ENCODE measurements at places on chromosomes 5 and 9. TPM values are rescaled to one million over a fixed set of nuclear protein-coding genes. Genes with fewer than 3 reads are reported as not detected.

SLC46A2 gene
- not detected for total RNA-seq

ODF2 gene
- total RNA-seq, result 23.1 TPM

CCNI2 gene
- total RNA-seq, result not detected

LCN15 gene
- not detected for total RNA-seq

SPATA31E1 gene
- total RNA-seq, result not detected

PROB1 gene
- total RNA-seq, result 0.73 TPM

ECSCR gene
- 6.6 TPM for total RNA-seq

BAAT gene
- not detected for total RNA-seq

- H3K36me3 ChIP-seq, result no peaks in the 10 kb centered on the region
- H3K27ac ChIP-seq, result no peak overlapping the region
These were observed 3.1 kb upstream of the FBXL7 start for GRCh38 chr5:15496886-15497285.

DNA sequence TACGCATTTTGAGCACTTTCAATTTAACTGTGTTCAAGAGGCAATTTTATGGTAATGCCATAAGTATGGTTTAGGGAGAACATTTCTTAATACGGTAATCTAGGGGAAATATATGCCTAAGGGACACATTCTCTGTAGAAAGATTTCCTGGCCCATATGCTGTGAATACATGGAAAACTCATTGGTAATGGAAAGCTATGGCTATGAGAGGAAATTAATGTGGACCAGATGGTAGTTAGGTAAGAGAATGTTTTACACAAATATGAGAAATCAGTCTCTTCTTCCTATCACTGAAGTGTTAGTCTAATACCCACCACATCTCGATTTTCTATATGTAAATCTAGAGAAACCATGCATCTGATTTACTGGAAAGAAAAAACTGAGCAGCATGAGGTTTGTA lies 105.0 kb downstream of the SEMA6A start:
- no peak for DNase-seq
- H3K27ac ChIP-seq, result no peak overlapping the region
- H3K4me1 ChIP-seq, result no peaks in the 10 kb centered on the region
- no peak overlapping the region for H3K4me3 ChIP-seq
- no peaks in the 10 kb centered on the region for H3K36me3 ChIP-seq
- H3K27me3 ChIP-seq, result no peaks in the 10 kb centered on the region

GRCh38 chr9:89134709-89135108 lies 43.9 kb downstream of the SHC3 start:
- no peak for DNase-seq

DNA sequence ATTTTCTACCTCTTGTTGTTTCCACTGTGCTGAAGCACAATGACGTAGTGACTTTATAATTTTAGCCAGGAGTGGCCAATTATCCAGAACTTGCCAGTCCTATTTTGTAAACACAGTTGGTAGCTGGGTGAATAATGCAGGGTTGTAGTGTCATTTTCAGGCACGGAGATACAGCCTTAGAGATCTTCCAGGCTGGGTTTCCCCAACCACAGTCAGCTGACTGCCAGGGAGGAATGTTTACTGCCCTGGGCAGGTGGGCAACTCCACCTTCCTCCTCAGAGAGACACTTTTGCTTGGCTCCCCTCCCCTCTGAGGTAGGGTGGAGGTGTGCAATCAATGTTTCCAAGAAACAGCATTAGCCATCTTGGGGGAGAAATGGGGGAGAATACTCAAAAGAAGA lies 228.1 kb upstream of the NR4A3 start:
- no peaks in the 10 kb centered on the region for H3K36me3 ChIP-seq
- H3K4me3 ChIP-seq, result no peak overlapping the region
- DNase-seq, result no peak
- H3K27ac ChIP-seq, result no peak overlapping the region
- no peaks in the 10 kb centered on the region for H3K27me3 ChIP-seq

DNA sequence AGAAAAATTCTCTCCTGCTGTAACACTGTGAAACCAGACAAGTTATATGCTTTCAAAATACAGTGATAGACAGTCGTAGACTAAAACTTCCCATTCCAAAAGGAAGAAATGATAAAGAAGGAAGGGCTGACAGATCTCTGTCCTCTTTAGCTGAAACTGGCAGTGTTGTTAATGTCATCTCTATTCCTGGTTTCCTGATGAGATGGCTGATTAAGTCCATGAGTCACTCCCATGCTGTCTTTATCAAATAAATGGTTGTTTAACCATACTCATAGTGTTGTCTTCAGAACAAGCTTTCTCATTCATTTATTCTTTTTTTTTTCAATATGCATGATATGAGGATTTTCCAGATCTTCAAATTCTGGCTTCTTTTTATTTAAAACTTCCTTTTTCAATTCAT lies 952.2 kb upstream of the WWC1 start:
- no peak overlapping the region for H3K27ac ChIP-seq
- no peaks in the 10 kb centered on the region for H3K27me3 ChIP-seq
- no peaks in the 10 kb centered on the region for H3K4me1 ChIP-seq
- H3K36me3 ChIP-seq, result no peaks in the 10 kb centered on the region
- H3K4me3 ChIP-seq, result no peak overlapping the region
- DNase-seq, result no peak

GRCh38 chr5:135861641-135862040 lies 27.2 kb downstream of the SLC25A48 start:
- DNase-seq, result no peak
- no peaks in the 10 kb centered on the region for H3K4me1 ChIP-seq
- H3K27ac ChIP-seq, result no peak overlapping the region
- no peaks in the 10 kb centered on the region for H3K36me3 ChIP-seq
- no peak overlapping the region for H3K4me3 ChIP-seq

- no peak overlapping the region for H3K27ac ChIP-seq
- H3K4me1 ChIP-seq, result no peaks in the 10 kb centered on the region
- H3K4me3 ChIP-seq, result no peak overlapping the region
- H3K27me3 ChIP-seq, result no peaks in the 10 kb centered on the region
- no peak for DNase-seq
These were observed 110.9 kb downstream of the NTRK2 start for GRCh38 chr9:84780385-84780784.

DNA sequence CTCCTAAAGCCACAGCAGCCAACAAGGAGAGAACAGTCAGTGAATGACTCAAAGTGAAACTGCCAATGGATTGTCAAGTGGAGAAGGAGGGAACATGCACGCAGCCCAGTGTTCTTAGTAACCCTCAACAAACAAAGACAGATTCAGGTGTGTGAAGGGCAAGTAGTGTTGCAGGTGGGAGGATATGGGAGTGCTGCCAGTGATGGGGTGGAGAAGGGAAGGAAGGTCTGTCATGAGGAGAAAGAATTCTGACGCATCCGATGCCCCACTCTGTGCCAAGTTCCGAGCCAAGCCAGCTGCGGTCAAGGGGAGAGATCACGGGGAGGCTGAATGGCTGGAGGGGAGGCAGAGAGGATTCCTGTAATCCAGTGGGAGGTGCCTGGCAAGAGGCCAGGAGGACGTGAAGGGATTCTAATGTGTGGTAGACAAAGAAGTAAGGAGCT lies 56.5 kb downstream of the CAST start:
- H3K27ac ChIP-seq, result peak overlapping the region; percentile 92
- H3K4me1 ChIP-seq, result peaks cover 4% of the 10 kb centered on the region

GRCh38 chr5:142547445-142548380 lies 138.2 kb downstream of the FGF1 start:
- H3K36me3 ChIP-seq, result no peaks in the 10 kb centered on the region
- no peak overlapping the region for H3K27ac ChIP-seq
- H3K27me3 ChIP-seq, result no peaks in the 10 kb centered on the region
- no peak for DNase-seq
- H3K4me3 ChIP-seq, result no peak overlapping the region

DNA sequence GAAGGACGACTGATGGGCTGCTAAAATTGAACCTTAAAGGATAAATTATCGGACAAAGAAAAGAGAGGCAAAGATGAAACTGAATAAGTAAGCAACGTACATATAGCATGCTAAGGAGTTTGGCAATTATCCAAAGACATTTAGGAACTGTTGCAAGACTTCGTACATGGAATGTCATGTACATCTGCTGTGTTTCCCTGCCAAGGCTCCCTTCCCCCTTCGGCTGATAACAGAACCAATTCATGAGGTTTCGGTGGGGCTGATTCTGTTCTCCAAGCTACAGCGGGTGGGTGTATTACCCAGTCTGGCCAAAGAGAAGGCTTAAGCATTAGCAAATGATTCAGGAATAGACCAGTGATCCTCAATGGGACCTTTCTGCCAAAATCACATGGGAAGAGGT lies 190.9 kb upstream of the FREM1 start:
- no peaks in the 10 kb centered on the region for H3K27me3 ChIP-seq
- no peaks in the 10 kb centered on the region for H3K4me1 ChIP-seq
- no peak overlapping the region for H3K4me3 ChIP-seq

GRCh38 chr5:32258424-32258823 lies 54.3 kb downstream of the MTMR12 start:
- DNase-seq, result no peak
- no peaks in the 10 kb centered on the region for H3K36me3 ChIP-seq
- H3K4me1 ChIP-seq, result no peaks in the 10 kb centered on the region
- H3K27ac ChIP-seq, result no peak overlapping the region

DNA sequence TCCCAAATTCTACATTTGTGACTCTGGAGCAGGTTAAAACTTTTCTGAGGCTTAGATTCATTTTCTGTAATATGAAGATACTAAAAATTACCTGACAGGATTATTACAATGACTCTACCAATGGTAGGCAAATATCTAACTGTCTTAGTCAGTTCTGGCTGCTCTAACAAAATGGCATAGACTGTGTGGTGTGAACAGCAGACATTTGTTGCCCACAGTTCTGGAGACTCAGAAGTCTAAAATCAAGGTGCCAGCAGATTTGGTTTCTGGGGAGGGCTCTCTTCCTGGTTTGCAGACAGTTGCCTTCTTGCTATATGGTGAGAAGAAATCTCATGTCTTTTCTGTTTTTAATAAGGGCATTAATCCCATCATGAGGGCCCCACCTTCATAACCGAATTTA lies 245.1 kb downstream of the MAST4 start:
- no peak overlapping the region for H3K4me3 ChIP-seq
- H3K27ac ChIP-seq, result no peak overlapping the region
- H3K4me1 ChIP-seq, result no peaks in the 10 kb centered on the region
- DNase-seq, result no peak
- H3K27me3 ChIP-seq, result no peaks in the 10 kb centered on the region
- no peaks in the 10 kb centered on the region for H3K36me3 ChIP-seq

DNA sequence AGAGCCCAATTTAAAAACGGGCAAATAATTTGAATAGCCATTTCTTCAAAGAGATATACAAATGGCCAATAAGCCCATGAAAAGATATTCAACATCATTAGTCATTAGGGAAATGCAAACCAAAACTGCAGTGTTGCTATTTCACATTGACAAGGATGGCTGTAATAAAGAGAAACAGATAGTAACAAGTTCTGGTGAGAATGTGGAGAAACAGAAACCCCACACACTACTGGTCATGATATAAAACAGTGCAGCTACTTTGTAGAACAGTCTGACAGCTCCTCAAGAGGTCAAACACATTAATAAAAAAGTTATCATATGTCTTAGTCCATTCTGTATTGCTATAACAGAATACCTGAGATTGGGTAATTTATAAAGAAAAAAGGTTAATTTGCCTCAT lies 237.0 kb upstream of the GRAMD2B start:
- H3K36me3 ChIP-seq, result no peaks in the 10 kb centered on the region
- no peaks in the 10 kb centered on the region for H3K4me1 ChIP-seq
- no peak for DNase-seq
- H3K4me3 ChIP-seq, result no peak overlapping the region

GRCh38 chr9:108634672-108635462 lies 220.9 kb downstream of the ACTL7B start:
- no peaks in the 10 kb centered on the region for H3K4me1 ChIP-seq
- H3K4me3 ChIP-seq, result no peak overlapping the region
- H3K36me3 ChIP-seq, result no peaks in the 10 kb centered on the region
- H3K27me3 ChIP-seq, result no peaks in the 10 kb centered on the region

DNA sequence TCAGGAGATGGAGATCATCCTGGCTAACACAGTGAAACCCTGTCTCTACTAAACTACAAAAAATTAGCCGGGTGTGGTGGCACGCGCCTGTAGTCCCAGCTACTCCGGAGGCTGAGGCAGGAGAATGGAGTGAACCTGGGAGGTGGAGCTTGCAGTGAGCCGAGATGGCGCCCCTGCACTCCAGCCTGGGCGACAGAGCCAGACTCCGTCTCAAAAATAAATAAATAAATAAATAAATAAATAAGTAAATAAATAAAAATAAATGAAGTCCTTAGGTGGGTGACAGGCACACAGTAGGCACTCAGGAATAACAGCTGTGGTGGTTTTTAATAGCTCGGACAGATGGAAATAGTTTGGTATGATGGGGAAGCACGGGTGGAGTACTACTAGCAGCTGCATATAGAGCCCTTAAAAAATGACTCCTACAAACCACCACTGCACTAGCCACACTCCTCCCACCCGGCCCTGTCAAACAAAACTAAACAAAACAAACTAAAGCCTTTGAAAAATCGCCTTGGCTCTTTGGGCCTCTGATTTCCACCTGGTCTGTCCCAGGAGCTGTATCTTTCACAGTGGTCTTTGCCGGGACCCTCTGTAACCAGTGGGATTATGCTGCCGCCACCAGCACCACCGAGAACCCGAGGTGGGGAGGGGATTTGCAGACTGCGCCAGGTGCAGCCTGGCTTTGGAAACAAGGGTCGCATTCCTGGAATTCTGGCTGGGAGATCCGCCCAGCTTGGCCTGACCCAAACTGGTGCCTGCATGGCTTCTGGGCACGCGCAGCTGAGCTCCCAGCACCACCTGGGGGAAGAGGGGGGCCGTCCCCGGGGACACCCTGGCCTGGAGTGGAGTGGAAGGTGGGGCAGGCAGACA lies 5.1 kb upstream of the WDR5 start:
- no peaks in the 10 kb centered on the region for H3K36me3 ChIP-seq
- peak overlapping the region; percentile 24 for H3K4me3 ChIP-seq
- H3K27ac ChIP-seq, result peak overlapping the region; percentile 61
- peak; percentile 88 for DNase-seq
- no peaks in the 10 kb centered on the region for H3K27me3 ChIP-seq
